ENCODE measurements at places on chromosomes 5 and 9.

- no peak for DNase-seq
Observed at GRCh38 chr5:66197764-66198405, 53.8 kb downstream of the SREK1 start.

- DNase-seq, result no peak
Observed at GRCh38 chr9:90331826-90332575, 310.6 kb downstream of the DIRAS2 start.

DNA sequence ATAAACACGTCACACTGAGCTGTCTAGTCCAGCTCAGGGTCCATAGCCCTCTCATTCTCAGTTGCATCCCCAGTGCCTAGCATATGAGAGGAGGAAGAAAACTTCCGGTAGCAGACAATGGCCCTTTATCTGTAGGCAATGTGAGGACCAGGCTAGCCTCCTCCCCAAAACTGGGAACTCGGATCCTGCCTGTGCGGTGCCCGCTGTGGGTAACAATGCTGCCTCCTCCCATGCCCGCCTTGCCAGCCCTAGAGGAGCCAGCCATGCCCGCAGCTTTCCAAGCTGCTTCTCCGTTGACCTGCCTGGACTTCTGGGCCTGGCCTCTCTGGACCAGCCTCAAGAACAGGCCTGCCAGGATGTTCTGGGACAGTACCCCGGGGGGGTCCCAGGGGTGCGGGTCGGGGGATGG, 74.6 kb upstream of the ORM1 start:
- DNase-seq, result no peak

DNA sequence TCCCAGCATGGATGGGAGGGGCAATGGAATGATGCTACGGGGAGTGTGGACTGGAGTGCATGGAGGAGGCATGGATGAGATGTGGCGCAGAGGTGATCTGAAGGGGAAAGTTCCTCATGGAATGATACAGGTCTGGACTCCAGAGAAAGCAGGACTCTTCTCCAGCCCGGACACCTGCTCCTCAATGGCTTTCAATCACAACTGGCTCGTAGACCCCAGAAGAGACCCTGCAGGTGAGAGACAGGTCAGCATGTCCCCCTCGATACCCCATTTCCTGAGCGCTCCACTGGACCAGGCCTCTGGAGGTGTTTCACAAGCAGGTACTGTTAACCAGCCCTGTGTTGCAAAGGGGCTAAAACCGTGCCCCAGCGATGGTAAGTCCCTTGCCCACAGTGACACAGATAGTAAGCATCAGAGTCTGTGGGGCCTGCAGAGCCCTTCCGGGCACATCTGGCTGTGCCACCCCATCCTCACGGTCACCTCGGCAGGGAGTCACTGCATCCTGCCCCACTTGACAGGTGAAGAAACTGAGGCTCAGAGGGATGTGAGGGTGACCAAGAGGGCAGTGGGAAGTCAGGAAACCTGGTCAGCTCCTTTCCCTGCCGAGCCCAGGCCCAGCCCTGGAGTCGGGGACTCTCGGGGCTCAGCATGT, 5.5 kb upstream of the DPM2 start:
- no peak for DNase-seq

- no peak for DNase-seq
Observed at GRCh38 chr5:180375291-180375690, 22.2 kb upstream of the GFPT2 start.

DNA sequence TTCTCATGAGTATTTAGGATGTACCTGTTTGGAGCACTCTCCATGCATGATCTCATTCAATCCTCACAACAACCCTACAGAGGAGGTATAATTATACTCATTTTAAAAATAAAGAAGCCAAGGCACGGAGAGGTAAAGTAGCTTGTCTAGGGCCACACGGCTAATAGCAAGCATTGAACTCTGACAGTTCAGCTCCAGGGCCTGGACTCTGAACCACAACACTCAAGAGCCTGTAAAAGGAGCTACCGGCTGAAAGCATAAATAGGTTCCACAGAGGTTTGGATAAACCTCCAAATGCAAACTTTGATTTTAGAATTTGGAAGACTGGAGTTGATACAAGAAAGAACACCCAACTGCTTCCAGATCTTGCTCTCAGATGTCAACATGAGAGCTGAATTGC, 41.2 kb downstream of the ARHGEF37 start:
- DNase-seq, result no peak

GRCh38 chr5:8919096-8919495, 626.8 kb downstream of the SEMA5A start:
- no peak for DNase-seq

GRCh38 chr9:98538203-98538602, 170.5 kb downstream of the GABBR2 start:
- no peak for DNase-seq

- DNase-seq, result no peak
Observed at GRCh38 chr5:13831351-13831750, 113.1 kb downstream of the DNAH5 start.

DNA sequence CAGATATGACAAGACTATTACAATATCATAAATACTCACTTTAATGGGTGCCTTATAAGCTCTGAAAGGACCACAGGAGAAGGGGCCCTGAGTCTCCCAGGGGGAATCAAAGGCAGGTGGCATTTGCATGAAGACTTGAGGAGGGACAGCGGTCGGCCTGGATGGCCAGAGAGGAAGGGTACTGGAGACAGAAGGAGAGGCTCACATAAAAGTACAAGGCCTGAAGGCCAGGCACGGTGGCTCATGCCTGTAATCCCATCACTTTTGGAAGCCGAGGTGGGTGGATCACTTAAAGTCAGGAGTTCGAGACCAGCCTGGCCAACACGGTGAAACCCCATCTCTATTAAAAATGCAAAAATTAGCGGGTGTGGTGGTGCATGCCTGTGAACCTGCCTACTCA, 29.1 kb upstream of the LMX1B start:
- DNase-seq, result no peak

GRCh38 chr5:86837610-86838009, 219.9 kb downstream of the COX7C start:
- DNase-seq, result no peak

DNA sequence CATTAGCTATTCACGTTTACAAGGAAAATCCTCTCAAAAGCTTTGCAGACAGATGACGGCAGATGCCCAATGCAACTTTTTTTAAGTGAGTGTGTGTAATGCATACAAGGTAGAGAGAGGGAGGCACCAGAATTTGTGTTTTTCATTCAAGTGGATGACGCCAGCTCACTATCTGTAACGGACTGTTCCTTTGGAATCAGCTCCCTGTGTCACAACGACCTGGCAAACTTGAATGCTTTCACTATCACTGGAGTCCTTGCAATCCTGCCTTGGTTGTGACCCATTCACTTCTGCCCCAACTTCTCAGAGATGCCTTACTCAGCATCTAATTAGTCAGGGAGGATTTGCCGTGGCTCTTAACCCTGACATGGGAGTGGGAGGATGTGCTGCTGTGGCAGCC, 148.5 kb downstream of the BNC2 start:
- DNase-seq, result no peak

DNA sequence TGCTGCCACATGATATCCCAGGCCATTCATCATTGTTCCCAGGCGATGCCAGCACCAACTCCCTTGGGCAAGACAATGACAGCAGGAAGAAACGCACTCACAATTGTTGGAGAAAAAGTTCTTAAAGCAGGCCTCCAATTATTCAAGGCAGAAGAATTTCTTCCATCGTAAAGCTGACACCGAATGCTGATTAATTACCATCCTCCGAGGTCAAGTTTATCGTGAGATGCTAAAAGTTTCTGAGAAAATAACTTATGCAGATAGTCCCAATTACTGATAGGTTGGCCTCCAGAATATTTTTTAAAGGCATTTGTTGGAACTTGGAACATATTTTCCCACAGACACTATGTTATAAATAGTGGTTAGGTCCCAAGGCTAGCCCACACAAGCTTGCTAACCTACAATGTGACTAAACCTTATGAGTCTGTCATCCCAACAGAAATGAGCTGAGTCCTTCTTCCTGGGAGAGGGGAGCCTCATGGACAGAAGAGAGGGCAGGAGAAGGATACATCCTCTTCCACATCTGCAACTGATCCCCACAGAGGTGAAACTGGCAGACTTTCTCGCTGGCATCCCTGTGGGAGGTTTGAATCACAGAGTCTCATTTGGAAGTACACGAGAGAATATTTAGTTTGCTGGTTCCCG, 202.4 kb upstream of the TBC1D2 start:
- no peak for DNase-seq

DNA sequence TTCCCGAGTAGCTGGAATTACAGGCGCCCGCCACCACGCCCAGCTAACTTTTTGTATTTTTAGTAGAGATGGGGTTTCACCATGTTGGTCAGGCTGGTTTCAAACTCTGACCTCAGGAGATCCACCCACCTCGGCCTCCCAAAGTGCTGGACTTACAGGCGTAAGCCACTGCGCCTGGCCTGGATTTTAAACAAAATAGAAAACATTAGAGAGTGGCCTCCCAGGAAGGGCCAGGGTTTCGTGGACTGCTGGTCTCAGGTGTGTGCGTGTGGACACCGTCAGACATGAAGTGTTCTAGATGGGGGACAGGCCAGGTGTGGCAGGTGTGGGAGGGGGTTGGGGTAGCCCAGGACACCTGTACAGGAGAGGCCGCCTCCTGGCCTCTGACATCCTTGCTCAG, 7.0 kb upstream of the GBGT1 start:
- DNase-seq, result no peak
